ENCODE measurements at places on chromosomes 7 and 10. TPM values are rescaled to one million over a fixed set of nuclear protein-coding genes. Genes with fewer than 3 reads are reported as not detected.

Gene PLPP4
- 0.20 TPM for total RNA-seq

Gene OR6V1
- total RNA-seq, result not detected

Gene GGCT
- 22.2 TPM for total RNA-seq

Gene TFR2
- total RNA-seq, result under 0.01 TPM

Gene GDF2
- not detected for total RNA-seq

Gene CPA2
- total RNA-seq, result not detected

Gene MYL10
- not detected for total RNA-seq

Gene KLHDC10
- 23.2 TPM for total RNA-seq

Gene TAS2R5
- 0.22 TPM for total RNA-seq

Gene ZNF736
- 8.3 TPM for total RNA-seq

Gene WNT2
- total RNA-seq, result not detected

Gene BLNK
- not detected for total RNA-seq

Gene TMEM178B
- total RNA-seq, result not detected

Gene NUTM2E
- total RNA-seq, result not detected

Gene TMEM270
- total RNA-seq, result not detected

Gene TMEM196
- not detected for total RNA-seq

Gene SRRM3
- 1.5 TPM for total RNA-seq

Gene ANKRD2
- 0.44 TPM for total RNA-seq

Gene PROSER2
- 5.0 TPM for total RNA-seq

Gene DGKB
- not detected for total RNA-seq

Gene GRM3
- total RNA-seq, result not detected

Gene CLCN1
- not detected for total RNA-seq

Gene EVX1
- not detected for total RNA-seq

Gene SFR1
- total RNA-seq, result 3.4 TPM

Gene BTBD16
- total RNA-seq, result under 0.01 TPM

Gene MMP21
- total RNA-seq, result 0.22 TPM

Gene TNKS2
- total RNA-seq, result 37.5 TPM

Gene GRID2IP
- under 0.01 TPM for total RNA-seq
